Activated T-cell treated with anti-CD3 and anti-CD28 coated beads, Interleukin-2, amount 50 U/mL, for 48 hours (primary cell): ENCODE measurements at places on chromosomes 5 and 9.

DNA sequence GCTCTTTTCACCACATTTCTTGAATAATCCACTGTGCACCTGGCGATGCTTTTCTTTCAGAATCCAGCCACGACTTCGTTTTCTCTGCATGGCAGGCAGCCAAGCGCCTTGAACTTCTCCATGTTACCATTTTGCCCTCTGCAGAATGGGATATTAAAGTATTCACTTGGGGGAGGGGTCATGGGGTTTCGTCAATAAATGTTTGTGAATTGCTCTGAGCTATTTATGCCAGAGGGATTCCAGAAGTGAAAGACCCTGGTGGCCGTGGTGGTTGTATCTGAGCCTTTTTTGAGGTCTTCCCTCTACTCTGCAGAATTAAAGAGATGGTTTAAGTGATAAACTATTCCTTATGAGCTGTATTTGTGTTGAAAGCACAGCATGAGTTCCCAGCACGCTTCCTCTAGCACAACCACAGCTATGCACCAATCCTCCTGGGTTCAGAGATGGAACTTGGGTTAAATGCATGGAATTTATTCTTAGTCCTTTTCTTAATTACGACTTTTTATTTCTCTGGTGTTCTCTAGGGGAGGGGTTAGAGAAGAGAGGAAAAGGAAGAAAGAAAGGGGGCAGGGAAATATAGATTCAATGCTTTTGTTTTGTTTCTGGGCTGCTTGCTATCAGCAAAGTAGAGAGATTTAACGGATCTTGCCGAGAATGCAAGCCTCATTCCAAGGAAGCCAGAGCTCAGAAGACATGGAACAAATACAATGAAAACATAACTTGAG is 478.2 kb upstream of the TNC start:
- DNase-seq = no peak

DNA sequence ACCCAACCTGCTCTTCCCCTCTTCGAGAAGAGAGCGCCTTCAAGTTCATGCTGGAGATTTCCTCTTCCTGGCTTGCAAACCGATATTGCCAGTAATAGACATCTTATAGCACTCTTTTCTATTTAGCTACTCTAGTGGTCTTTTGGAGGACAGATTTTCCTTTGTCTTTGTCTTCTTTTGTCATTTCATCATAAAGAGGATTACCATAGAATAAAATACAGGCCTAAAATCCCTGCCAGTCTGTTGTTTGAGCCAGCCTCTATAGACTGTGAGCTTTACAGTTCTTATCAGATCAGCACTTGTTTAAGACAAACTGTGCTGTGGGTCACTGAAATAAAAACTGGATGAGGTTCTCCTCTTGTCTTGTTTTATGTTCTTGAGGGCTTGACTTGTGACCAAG is 802.8 kb downstream of the NR2F1-AS1 start:
- DNase-seq = no peak

DNA sequence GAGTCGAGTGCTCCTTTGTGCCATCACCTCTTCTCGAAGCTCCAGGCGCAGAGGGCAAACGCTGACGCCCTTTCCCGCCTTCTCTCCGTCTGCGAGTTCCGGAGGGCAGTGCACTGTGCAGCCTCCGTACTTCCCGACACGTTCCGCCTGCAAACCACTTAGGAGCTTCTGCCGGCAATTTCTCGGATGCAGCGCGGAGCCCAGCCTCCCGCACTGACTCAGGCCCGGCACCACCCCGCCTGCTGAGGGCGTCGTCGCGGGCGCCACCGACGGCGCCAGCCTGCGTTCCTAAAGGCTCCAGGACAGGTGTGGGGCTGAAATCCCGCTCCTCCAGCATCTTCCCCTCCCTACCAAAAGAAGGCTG is 9.3 kb upstream of the TRIM36 start:
- no peak for DNase-seq

DNA sequence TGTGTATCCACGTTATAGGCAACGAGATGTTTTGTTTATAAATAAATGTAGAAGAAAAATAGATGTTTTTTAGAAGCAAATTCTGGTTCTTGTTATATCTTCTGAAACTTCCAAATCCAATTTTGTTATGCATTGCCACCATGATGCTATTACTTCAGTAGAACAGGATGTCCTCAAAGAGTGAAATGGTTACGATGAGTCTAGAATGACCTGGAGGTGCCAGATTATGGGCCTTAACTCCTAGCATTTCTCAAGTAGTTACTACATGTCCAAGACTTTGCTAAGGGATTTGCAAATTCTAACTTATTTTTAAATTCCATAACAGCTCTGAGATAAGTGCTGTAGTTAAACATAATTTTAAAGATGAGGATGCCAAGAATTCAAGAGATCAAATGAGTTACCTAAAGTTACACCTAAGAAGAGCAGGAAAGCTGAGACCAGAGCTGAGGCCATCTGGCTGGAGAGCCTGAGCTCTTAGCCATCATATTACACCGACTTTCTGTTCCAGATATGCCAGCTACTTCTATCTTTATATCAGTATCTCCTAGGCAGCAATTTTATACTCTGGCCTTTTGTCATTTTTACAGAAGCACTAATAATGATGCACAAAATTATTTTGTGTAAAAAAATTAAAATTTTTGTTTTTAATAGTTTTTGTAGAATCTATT is 173.2 kb upstream of the RASEF start:
- no peak for DNase-seq

GRCh38 chr5:31680528-31680927 is 41.6 kb downstream of the PDZD2 start:
- DNase-seq = no peak

DNA sequence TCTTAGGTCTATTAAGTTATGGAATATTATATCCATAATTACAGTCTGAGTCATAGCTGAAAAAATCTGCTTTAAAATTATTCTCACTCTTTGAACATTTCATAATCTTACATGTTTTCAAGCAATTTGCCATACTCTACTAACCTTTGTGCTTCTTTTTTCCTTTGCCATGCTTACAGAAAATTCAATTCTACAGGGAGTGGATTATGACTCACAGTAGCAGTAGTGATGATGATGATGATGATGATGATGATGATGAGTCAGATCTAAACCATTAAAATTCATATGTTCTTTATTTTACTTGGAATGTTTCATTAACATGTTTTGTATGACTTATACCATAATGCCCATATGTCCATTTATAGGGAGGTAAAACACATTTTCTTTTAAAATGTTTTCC is 207.1 kb downstream of the VPS13A start:
- no peak for DNase-seq

DNA sequence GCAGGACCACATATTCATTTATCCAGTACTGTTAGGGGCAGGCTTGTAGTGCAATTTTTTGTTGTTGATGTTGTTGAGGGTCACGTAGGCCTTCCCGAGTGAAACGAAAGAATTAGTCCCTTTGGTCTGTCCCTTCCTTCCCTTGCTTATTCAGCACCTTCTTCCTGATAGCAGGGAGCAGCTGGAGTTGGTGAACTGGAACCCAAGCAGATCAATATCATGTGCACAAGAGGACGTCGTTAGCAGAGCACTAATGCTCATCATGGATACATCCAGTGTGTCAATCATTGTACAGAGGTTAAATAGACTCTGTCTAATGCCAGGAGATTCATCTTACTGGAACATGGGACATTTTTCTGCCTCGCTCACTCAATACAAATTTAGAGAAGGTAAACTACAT is 33.0 kb upstream of the MAP1B start:
- DNase-seq = no peak

DNA sequence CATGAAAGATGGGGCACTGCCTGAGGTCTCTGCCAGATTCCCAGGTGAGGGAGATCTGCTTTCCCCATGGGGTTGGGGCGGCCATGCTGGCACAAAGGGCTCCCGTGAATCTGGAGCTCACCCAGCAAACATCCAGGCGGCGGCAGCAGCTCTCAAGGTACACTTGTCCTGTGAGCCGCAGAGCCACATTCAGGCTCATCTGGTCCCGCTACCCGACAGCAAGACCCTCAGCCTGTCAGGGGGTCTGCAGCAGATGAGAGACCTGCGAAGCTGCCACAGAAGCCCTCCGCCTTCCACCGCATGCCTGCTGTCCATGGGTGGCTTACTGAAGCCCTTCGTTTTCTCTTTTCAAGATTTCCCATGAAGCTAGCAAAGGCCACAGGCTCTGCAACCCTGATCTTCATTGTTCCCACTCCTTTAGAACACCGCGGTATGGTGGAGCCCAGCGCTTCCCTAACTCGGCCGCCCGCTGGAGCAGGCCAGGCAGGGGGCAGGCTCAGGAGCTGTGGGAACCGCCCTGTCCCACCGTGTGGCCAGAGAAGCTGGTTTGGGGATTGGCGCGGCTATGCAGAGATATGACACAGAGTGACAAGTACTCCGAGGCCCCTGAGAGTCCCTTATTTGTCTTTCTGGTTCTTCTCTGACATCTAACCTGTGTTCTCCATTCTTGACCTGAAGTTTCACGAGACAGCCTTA is 8.8 kb downstream of the LRRC14B start:
- DNase-seq = no peak

- DNase-seq = no peak
These were observed 478.5 kb downstream of the RASEF start for GRCh38 chr9:82584349-82584863.

DNA sequence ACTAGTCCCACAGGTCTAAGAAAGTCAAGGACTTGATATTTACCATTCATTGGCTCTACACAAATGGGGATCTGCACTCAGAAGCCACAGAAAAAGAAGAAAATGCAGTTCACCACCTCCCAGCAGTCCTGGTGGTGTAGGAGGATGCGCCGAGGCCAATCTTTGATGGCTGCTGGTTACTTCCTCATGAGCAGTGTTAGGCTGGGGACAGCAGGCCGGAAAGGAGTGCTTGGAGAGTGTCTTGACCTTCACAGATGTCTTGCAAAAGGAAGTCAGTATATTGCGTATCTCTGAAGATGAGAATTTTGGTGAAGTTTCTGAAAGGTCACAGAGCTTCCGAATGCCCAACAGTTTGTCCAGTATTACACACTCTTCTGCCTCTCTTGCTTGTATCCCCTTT is 597.0 kb downstream of the EBF1 start:
- no peak for DNase-seq

- DNase-seq = no peak
These were observed 8.1 kb upstream of the LCP2 start for GRCh38 chr5:170305646-170306025.

DNA sequence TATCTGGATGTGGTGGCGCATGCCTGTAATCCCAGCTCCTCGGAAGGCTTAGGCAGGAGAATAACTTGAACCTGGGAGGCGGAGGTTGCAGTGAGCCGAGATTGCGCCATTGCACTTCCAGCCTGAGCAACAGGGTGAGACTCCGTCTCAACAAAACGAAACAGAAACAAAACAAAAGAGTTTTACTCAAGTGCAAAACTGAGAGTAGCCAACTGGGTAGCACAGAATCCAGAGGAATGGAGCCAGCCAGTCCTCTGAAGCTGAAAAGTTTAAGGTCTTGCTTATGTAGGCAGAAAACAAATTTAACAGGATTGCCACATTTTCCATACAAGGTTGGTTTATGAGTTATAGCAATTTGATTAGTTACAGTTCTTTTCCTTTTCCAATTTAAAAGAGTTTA is 32.0 kb downstream of the SPIN1 start:
- no peak for DNase-seq

GRCh38 chr9:4225291-4226028 is 74.4 kb downstream of the GLIS3 start:
- DNase-seq = no peak

DNA sequence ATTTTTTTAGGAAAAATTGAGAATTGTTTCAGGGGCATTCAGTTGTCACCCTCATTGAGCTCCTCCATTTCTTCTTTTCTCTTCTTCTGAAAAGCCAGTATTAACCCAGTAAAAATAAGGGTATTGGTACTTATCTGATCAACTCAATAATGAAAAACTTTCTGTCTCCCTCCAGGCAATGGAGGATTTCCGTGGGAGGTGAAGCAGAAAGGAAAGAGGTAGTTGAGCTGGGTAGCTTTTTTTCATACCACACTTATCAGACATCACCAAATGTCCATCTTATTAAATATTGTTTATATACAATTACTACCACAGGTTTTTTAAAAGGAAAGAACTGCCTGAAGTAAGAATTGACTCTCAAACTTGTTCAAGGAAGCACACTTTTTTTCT is 731.1 kb upstream of the ZNF608 start:
- no peak for DNase-seq

GRCh38 chr5:141630570-141631140 is 6.0 kb downstream of the HDAC3 start:
- DNase-seq = no peak

DNA sequence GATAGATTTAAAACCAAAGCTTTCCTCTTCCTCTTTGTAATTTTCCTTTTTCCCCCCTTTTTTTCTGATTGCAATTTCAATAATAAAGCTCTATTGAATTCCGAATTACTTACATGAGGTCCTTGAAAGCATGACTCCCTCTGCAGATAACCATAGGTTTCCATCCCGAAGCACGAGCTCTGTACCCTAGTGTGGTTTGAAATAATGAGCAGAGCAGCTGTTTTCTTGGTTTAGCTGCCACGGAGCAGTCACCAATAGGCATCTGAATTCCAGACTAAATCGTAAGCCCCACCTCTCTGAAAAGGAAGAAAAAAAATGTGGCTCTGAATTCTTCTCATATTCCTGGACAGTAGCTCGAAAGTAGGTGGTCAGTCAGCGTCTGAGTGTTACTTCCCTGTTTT is 18.5 kb upstream of the GNE start:
- no peak for DNase-seq

- no peak for DNase-seq
These were observed 27.0 kb downstream of the C5 start for GRCh38 chr9:121023064-121023463.

- no peak for DNase-seq
These were observed 109.5 kb downstream of the SMIM23 start for GRCh38 chr5:171895081-171895480.

GRCh38 chr9:1513105-1513504 is 462.9 kb downstream of the DMRT2 start:
- no peak for DNase-seq

DNA sequence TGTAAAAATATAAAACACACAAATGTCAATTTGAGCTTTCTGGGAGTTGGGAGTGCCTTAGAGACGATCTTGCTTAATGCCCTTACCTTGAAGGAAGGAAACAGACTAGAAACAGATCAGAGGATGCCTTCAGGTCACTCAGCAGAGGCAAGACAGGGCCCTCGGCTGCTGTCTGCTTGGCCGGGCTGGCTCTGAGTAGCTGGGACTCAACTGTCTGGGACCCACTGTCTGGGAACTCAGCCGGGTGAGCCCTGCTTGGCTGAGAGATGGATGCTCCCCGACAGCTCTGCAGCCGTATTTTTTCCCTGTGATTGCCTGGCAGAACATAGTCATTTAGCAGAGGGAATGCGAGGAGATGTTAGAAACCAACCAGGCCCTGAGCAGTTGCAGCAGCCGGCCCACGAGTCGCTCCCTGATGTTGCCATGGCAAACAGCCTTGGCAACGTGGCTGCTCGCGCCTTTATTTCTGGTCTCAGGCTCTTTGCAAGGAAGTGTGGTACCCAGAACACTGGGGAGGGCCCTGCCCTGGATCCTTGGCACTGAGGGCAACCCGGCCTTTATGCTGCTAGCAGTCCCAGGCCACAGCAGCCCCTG is 10.9 kb downstream of the PPARGC1B start:
- no peak for DNase-seq

DNA sequence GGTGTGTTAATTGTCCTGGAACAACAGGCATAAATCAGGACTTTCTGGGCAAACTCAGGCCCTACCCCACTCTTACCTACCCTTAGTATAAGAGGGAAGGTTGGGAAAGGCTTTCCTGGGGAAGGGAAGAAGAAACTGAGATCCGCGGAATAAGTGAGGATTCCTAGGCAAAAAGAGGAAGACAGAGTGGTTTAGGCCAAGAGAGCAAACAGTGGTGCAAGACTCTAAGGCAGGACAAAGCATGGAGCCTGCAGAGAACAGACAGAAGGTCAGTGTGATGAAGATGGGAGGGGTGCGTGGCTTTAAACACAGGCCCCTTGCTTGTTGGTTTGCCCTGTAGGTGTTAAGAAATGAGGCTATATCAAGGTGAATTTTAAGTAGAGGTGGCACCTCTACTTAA is 69.4 kb downstream of the TMC1 start:
- DNase-seq = no peak
